Right lobe of liver (tissue), 6 donors: ENCODE measurements at places on chromosomes 13 and 19. TPM values are rescaled to one million over a fixed set of nuclear protein-coding genes. Genes with fewer than 3 reads are reported as not detected.

DNA sequence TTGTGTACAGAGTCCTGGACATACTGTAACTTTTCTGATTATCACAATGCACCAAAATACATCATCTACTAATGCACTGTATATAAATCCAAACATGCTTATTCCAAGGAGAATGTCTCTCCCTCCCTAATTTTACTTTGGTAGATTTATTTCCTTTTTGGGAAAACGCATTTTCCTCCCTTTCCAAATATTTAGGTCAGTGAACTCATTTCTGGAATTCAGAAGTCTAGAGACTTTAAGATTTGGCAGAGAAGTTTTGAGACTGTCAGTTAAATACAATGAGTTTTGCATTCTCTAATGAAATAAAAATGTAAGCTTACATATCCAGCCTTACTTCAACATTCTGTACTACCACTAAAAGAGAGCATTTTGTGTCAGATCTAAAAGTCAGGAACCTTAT, 165.8 kb upstream of the EDNRB start:
- no peak for DNase-seq

DNA sequence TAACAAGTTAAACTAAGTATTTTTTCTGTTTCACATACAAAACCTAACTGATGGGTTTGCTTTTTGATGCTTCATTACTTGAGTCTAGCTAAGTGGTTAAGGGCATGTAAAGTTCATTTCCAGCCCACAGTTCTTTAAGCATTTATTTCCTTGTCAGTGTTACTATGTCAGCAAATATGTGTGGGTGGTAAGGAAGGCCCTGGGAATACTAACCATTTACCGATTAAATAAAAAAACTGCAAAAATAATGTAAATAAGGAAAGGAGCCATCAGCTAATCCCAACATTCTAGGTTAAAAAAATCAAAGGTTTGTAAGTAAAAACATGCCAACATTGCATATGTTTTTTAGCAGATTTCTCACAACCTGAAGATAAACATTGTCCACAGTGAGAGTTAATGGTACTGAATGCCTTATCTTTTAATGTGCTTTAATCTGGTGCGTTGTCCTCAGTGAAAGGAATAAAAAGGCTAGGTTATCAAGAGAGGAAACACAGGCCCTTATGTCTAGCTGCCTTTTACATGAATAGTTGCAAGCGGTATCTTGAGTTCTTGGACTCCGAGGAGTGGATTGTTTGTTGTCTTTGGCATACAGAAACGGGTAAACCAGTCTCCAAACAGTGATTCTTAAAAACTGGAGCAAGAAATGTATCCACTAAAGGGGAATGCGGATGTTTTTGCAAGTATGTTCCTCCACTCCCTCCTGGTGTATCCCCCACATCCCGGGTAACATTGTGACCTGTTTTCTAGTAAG, 949.6 kb upstream of the SLC10A2 start:
- DNase-seq, result no peak

DNA sequence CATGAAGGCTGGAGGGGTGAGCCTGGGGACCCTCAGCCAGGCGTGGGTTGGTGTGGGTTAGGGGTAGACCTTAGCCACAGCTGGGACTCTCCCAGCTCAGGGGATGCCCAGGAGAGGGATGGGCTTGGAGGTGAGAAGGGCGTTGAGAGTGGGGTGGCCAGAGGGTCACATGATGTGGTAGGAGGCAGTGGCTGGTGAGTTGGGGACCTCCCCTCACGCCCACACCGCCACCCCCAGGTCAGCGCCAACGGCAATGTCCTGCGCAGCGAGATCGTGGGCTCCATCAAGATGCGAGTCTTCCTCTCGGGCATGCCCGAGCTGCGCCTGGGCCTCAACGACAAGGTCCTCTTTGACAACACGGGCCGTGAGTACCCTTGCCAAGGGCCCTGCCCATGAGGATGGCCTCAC, 28.5 kb downstream of the AP1M1 start:
- DNase-seq, result peak; percentile 45

- peak; percentile 18 for DNase-seq
These were observed 181.3 kb downstream of the KDM4B start for GRCh38 chr19:5149932-5150901.

- peak; percentile 76 for DNase-seq
These were observed 15.8 kb downstream of the ADPRHL1 start for GRCh38 chr13:113437408-113438010.

- no peak for DNase-seq
These were observed 146.2 kb downstream of the ABCC4 start for GRCh38 chr13:95155093-95155492.

GRCh38 chr19:31546205-31546960, 197.1 kb upstream of the TSHZ3 start:
- DNase-seq, result no peak

- no peak for DNase-seq
These were observed 223.1 kb upstream of the TSHZ3 start for GRCh38 chr19:31572102-31572975.

DNA sequence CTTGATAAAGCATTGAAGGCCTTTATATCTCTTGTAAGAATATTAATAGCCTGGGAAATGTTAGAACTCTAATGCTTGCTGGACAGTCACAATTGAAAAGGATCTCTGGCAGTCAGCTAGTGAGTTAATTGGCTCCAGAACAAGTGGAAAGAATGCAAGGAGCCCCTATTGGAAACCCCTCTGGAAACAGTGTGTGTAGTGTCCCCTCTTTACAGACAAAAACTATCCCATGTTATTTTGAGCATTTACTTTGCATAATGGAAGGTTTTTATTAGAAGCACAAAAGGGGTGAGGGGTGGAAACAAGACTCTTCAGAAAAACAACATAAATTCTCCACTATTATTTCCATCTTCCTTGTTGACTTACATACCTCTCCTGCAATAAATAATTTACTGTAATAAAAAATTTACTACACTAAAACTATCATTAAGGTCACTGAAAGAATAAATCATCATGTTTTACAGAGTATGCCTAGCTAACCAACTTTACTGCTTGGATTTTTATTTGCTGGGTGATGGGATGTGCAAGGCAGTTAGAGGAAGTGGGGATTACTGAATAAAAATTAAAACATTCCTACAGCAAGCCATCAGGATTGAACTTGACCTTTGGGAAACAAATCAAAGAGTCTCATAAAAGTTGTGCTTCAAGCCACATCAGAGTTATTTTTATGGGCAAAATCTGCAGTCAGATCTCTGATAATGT, 610.4 kb downstream of the TBC1D4 start:
- DNase-seq, result no peak

Gene IZUMO1
- total RNA-seq, result 0.12 TPM

Gene LGALS7
- not detected for total RNA-seq

Gene C13orf46
- total RNA-seq, result 1.1 TPM

Gene JSRP1
- not detected for total RNA-seq

Gene C19orf33
- not detected for total RNA-seq

Gene ZFP14
- total RNA-seq, result 1.9 TPM

Gene SBNO2
- 26.5 TPM for total RNA-seq
